ENCODE measurements at places on chromosomes 7 and 10. TPM values are rescaled to one million over a fixed set of nuclear protein-coding genes. Genes with fewer than 3 reads are reported as not detected.
A peak's percentile ranks its signal among the peaks of the same experiment; 100 is the strongest.

GRCh38 chr7:26374647-26375373 is 83.1 kb downstream of the SNX10 start:
- DNase-seq: no peak
- peaks cover 95% of the 10 kb centered on the region for H3K27me3 ChIP-seq
- peaks cover 9% of the 10 kb centered on the region for H3K4me1 ChIP-seq
- no peak overlapping the region for H3K4me3 ChIP-seq
- H3K36me3 ChIP-seq: no peaks in the 10 kb centered on the region
- H3K27ac ChIP-seq: no peak overlapping the region

- no peaks in the 10 kb centered on the region for H3K27me3 ChIP-seq
- no peaks in the 10 kb centered on the region for H3K36me3 ChIP-seq
- DNase-seq: no peak
- H3K27ac ChIP-seq: no peak overlapping the region
- no peaks in the 10 kb centered on the region for H3K4me1 ChIP-seq
These were observed 945.9 kb downstream of the GRID1 start for GRCh38 chr10:85420501-85421191.

GRCh38 chr7:118436663-118437062 is 212.2 kb downstream of the ANKRD7 start:
- H3K27me3 ChIP-seq: no peaks in the 10 kb centered on the region
- DNase-seq: no peak
- no peaks in the 10 kb centered on the region for H3K4me1 ChIP-seq
- H3K27ac ChIP-seq: no peak overlapping the region
- no peak overlapping the region for H3K4me3 ChIP-seq

DNA sequence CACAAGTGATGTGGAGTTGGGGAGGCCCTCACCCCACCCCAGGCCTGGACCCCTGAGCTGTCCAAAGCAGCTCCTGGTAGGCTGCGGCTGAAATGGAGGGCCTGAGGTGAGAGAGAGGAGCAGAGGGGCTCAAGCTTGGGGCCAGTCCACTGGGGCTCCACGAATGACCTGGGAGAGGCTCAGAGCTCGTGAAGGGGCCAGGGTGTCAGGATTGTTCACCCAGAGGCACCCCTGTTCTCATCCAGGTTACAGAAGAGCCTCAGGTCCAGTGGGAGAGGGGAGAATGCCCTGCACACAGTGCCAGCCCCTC is 102.2 kb upstream of the RET start:
- no peak for DNase-seq
- H3K4me3 ChIP-seq: no peak overlapping the region
- no peaks in the 10 kb centered on the region for H3K27me3 ChIP-seq
- H3K27ac ChIP-seq: no peak overlapping the region

DNA sequence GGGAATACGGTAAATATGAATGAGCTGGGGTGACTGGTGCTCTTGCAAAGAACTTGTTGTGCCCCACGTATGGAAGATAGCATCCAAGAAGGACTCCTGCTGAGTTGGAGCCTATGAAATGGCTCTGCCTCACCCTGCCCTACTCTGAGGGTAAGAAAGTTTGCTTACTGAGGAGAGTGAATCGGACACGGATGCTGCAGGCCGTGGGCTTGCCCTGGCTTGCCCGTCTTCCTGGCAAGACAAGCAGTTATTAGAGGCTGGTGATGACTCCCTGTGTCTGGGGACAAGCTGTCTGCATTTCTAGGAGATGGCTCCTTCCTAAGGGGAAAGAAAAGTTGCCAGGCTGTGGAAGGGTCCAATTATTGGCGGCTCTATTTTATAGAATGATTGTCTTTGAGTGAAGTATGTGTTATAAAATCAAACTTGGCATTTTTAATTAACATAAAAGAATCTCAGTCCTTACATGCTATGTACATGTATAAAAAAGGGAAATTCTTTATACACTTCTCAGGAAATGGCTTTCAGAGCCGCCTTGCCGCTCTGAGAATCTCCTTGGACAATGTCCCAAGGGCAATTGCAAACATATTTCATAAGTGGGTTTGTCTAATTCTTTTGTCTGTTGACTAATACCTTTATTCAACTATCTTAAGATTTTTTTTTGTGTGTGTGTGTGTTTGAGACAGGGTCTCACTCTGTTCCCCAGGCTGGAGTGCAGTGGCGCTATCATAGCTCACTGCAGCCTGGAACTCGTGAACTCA is 64.6 kb downstream of the CYP26A1 start:
- no peak overlapping the region for H3K4me3 ChIP-seq
- no peak overlapping the region for H3K27ac ChIP-seq
- no peaks in the 10 kb centered on the region for H3K27me3 ChIP-seq
- no peaks in the 10 kb centered on the region for H3K36me3 ChIP-seq
- no peak for DNase-seq
- H3K4me1 ChIP-seq: no peaks in the 10 kb centered on the region

DNA sequence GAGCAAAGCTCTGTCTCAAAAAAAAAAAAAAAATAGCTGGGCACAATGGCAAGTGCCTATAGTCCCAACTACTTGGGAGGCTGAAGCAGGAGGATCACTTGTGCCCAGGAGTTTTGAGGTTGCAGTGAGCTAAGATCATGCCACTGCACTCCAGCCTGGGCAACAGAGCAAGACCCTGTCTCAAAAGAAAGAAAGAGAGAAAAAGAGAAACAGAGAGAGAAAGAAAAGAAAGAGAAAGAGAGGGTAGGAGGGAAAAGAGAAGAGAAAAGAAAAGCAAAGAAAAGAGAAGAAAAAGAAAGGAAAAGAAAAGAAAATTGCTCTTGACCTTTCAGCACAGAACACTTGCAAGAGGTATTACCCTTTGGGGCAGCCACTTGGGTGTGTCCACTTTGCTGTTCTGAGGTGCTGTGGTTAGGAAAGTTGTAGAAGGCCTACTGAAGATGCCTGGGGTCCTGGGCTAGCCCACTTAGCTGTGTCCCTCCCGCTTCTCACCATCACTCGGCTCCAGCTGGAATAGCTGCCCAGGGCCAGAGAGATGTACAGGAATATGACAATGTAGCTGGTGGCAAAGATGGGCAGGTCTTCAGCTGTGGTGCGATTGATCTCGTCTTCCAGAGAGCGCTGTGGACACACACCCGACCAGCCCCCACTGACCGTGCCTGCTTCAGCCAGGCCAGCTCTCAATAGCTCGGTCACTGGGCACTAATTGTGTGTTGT is 5.6 kb downstream of the NPC1L1 start:
- no peak for DNase-seq
- no peak overlapping the region for H3K27ac ChIP-seq
- no peaks in the 10 kb centered on the region for H3K4me1 ChIP-seq
- H3K4me3 ChIP-seq: no peak overlapping the region
- H3K36me3 ChIP-seq: no peaks in the 10 kb centered on the region
- H3K27me3 ChIP-seq: no peaks in the 10 kb centered on the region

DNA sequence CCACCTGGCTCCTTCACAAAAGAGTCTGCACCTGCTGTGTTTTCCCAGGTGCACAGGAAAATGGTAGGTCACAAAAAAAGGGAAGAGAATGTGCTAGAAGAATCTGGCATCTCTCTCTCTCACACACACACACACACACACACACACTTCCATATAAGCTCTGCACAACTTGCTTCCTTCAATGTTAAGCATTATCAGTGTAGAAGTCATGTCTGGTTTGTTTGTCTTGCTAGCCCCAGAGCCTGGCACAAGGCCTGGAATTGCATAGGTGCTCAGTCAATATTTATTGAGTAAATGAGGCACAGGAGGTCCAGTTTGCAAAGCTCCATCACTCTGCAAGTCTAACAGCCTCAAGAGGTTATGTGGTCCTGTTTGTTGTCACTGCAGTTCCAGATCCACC is 867.3 kb upstream of the AUTS2 start:
- H3K36me3 ChIP-seq: no peaks in the 10 kb centered on the region
- no peaks in the 10 kb centered on the region for H3K27me3 ChIP-seq
- no peak for DNase-seq
- H3K4me1 ChIP-seq: no peaks in the 10 kb centered on the region
- H3K27ac ChIP-seq: no peak overlapping the region

Gene CRYGN
- not detected for total RNA-seq

DNA sequence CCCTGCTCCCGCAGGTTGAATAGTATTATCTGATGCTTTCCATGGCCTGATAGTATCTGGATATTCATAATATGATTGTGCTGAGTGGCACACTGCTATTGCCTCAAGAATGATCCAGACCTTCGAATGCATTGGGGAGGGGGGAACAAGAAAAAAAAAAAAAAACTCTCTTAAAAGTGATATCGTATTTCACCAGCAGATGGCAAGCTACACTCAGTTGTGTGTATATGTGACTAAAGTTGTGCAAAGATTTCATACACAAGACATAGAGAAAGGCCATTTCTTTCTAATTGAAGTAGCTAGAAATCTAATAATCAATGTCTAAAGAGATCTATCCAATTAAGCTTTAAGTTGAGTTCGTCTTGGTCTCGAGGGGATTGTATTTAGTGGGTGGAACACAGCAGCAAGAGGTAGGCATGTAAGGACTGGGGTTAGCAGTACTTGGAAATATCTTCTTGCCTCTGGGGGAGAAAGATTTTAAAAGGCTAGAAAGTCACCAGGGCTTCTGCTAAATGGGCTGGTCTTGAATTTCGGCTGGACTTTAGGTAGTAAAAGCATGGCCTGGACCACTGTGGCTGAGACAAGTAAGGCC is 15.3 kb downstream of the SFRP4 start:
- H3K4me3 ChIP-seq: no peak overlapping the region
- no peaks in the 10 kb centered on the region for H3K36me3 ChIP-seq
- H3K27ac ChIP-seq: no peak overlapping the region
- no peak for DNase-seq

GRCh38 chr7:131829947-131830558 is 273.6 kb upstream of the PODXL start:
- no peaks in the 10 kb centered on the region for H3K36me3 ChIP-seq
- DNase-seq: no peak
- no peak overlapping the region for H3K4me3 ChIP-seq
- no peak overlapping the region for H3K27ac ChIP-seq

Gene SLC16A12
- total RNA-seq: 7.6 TPM

DNA sequence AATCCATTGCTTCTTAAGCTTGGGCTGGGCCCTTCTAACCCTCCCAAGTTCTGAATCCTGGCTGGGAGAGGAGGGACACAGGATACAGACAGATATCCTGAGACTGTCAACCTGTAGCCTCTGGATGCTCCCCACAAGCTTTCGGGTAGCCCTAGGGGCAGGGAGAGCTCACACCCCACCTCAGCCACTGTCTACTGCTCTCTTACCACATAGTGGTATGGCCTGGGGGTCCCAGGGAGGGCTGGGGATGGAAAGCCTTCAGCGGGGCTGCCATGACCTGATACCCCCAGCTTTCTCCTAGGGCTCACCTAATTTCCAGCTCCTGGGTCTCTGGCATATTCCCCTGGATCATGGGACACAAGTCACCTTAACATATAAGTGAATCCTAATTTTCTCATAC is 25.1 kb downstream of the CRHR2 start:
- no peaks in the 10 kb centered on the region for H3K27me3 ChIP-seq
- no peak for DNase-seq
- no peak overlapping the region for H3K4me3 ChIP-seq
- no peaks in the 10 kb centered on the region for H3K36me3 ChIP-seq
- no peaks in the 10 kb centered on the region for H3K4me1 ChIP-seq

GRCh38 chr7:72310301-72310700 is 101.8 kb downstream of the CALN1 start:
- H3K4me3 ChIP-seq: no peak overlapping the region
- no peaks in the 10 kb centered on the region for H3K36me3 ChIP-seq
- no peaks in the 10 kb centered on the region for H3K27me3 ChIP-seq

GRCh38 chr7:2641406-2642393 is 9.9 kb downstream of the TTYH3 start:
- peak; percentile 74 for DNase-seq
- no peaks in the 10 kb centered on the region for H3K36me3 ChIP-seq
- H3K4me1 ChIP-seq: peaks cover 18% of the 10 kb centered on the region
- no peak overlapping the region for H3K4me3 ChIP-seq
- H3K27ac ChIP-seq: peak overlapping the region; percentile 72

DNA sequence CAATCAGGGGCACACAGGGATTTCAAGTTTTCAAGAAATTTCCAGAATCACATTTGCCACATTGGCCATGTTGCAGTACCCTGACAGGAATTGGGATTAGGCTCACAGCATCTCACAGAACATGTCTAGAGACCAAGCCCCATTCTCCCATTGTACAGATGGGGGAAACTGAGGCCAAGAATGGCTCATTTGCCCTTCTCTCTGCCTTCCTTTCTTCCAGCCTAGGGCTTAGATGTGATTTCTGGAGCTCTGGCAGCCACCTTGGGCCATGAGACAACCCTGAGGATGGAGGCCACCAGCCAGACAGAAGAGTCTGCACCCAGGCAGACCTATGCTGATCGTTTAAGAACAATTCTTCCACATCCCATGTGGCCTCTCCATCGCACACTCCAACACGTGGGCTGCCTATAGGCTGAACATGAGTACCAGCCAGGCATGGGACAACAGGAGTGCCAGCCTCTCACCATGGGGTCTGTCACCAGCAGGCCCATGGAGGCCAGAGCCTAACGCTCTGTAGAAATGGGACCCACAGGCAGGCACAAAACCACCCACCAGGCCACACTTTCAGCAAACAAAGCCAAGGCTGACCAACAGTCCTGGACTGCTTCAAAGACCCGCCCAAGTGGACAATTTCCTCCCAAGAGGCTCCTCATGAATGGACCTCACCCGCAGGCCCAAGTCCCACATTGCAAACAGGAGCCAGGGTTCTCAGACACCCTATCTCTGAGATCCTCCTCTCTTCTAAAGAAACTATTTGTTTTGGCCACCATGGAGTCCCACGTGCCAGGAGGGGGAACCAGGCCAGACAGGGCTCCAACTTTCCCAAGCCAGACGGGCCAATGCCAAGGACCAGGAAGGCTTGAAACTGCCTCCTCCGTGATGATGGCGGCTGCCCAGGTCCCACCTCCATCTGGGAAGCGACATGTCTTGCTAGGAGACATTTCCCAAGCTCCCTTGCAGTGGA is 20.7 kb downstream of the PDGFA start:
- no peaks in the 10 kb centered on the region for H3K27me3 ChIP-seq
- peaks cover 13% of the 10 kb centered on the region for H3K4me1 ChIP-seq
- no peaks in the 10 kb centered on the region for H3K36me3 ChIP-seq
- no peak for DNase-seq
- no peak overlapping the region for H3K4me3 ChIP-seq

- DNase-seq: no peak
- H3K27ac ChIP-seq: no peak overlapping the region
- no peak overlapping the region for H3K4me3 ChIP-seq
- H3K27me3 ChIP-seq: no peaks in the 10 kb centered on the region
- no peaks in the 10 kb centered on the region for H3K4me1 ChIP-seq
These were observed 3.7 kb downstream of the TMEM225B start for GRCh38 chr7:99601656-99602310.

Gene PHKG1
- total RNA-seq: 9.7 TPM

Gene GPR26
- not detected for total RNA-seq

GRCh38 chr7:155635817-155636216 is 8.6 kb upstream of the RBM33 start:
- H3K4me1 ChIP-seq: peaks cover 3% of the 10 kb centered on the region
- H3K4me3 ChIP-seq: no peak overlapping the region
- no peak overlapping the region for H3K27ac ChIP-seq

Gene LIPK
- total RNA-seq: not detected

- H3K27ac ChIP-seq: no peak overlapping the region
- no peaks in the 10 kb centered on the region for H3K36me3 ChIP-seq
- no peak for DNase-seq
- no peak overlapping the region for H3K4me3 ChIP-seq
- no peaks in the 10 kb centered on the region for H3K4me1 ChIP-seq
- H3K27me3 ChIP-seq: no peaks in the 10 kb centered on the region
These were observed 40.2 kb upstream of the IFRD1 start for GRCh38 chr7:112410092-112410491.

Gene ACTL6B
- total RNA-seq: not detected

Gene LIPM
- not detected for total RNA-seq

Gene PYROXD2
- 3.0 TPM for total RNA-seq

Gene ARHGEF5
- 49.6 TPM for total RNA-seq

All from transverse colon (tissue), 4 donors.